T-helper 17 cell (primary cell): ENCODE measurements at places on chromosomes 2 and 18.

GRCh38 chr2:172967036-172967982 is 108.3 kb upstream of the MAP3K20 start:
- no peak for DNase-seq

GRCh38 chr18:28657961-28658360 is 481.0 kb upstream of the CDH2 start:
- DNase-seq = no peak

DNA sequence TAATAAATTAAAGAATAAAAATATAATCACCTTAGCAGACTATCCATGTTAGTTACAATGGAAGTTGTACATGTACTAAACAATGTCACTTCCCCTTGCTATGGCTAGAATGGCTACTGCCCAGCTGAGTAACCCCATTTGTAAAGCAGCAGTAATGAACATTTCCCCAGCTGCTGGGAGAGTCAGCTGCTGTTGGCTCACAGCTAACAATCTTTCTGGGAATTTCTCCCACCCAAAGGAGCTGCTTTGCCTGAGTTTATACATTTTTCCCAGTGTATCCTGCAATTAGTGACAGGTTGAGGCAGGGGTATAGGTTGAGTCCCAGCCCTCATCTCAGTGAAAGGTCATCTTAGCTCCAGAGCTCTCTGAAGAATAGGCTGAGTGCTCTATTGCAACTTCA is 665.6 kb upstream of the KLHL29 start:
- DNase-seq = no peak

DNA sequence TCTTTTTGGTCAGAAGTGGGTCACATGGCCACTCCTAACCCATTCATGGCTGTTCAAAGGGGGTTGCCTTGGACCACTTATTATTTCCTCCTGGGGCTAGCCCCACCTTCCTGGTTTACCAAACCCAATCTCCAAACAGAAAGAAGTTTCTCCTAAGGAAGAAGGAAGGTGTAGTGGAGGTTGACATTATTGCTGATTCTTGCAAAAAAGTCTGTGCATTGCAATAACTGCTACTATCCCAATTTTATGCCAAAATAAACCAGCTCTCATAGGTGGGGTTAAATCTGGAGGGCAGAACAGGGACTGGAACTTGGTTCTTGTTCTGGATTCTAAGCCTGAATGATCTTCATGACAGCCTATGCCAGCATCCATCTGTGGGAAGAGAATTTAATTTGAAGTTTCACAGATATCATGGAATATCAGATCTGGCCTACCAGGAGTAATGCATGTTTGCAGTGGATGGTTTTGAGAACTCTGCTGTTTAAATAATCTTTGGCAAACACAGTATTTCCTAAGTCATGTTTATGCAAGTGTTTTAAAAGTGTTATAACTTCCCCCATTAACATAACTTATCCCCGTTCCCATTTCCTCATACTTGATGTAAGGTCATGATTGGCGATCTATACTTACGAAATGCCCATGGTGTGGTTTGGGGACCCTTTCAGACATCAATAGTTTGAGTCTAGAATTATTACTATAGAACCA is 11.9 kb downstream of the ANXA4 start:
- no peak for DNase-seq

GRCh38 chr2:231312066-231312465 is 83.4 kb upstream of the B3GNT7 start:
- no peak for DNase-seq

GRCh38 chr2:236535024-236535423 is 34.6 kb upstream of the ACKR3 start:
- DNase-seq = no peak

DNA sequence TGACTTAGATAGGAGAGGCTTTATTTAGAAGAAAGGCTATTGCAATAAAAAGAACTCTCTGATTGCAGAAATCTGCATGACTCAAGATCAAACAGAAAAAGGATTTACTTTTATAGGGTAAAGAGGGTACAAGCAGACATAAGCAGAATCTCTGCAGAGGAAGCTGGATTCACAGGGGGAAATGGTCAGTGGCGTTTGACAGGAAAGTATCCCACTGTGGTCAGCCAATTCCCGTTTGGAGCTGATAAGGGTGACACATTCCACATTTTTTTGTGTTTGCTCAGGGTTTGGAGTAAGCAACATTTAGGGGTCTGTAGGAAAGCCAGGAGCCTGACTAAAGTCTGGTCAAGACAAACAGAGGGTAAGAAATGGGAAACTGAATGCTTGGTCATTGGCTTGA is 23.9 kb upstream of the SCYGR5 start:
- no peak for DNase-seq

GRCh38 chr2:160687629-160688028 is 194.0 kb upstream of the RBMS1 start:
- DNase-seq = no peak

DNA sequence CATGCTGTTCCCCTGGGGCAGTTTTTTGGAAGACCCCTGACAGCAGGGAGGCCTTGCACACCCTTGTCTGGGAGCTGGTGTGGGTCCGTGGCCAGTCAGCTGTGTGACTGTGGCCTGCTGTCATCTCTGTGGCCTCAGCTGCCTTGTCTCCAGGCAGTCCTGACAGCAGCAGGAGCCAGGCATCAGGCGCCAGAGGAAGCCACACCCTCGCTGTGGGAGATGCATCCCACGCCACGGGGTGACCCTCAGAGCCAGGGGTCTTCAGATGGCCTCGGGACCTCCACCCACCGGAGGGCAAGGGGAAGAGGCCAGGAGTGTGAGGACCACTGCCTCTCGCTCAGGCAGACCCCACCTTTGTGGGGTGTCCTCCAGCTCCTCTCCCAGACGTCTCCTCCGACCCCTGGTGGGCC is 5.0 kb downstream of the BOK start:
- DNase-seq = no peak

DNA sequence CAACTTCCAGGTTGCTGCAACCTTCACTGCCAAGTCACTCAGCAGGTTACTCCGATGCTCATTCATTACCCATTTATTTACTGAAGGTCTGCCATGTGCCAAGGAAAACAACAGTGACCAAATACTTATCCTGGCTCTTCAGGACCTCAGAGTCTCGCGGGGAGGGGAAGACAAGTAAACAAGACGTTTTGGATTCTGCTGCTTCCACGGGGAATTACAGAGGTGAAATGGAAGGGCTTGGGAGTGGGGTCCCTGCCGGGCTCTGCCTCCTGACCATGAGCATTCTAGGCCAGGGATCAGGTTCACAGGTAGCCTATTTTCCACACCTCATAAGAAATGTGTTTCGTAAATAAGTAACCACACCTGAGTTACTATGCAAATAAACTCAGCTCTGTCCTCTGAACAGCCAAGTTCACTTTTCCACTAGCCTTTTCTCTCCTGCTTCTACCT is 68.1 kb downstream of the CLHC1 start:
- DNase-seq = no peak

- no peak for DNase-seq
Observed at GRCh38 chr2:42298132-42298531, 62.9 kb downstream of the COX7A2L start.

DNA sequence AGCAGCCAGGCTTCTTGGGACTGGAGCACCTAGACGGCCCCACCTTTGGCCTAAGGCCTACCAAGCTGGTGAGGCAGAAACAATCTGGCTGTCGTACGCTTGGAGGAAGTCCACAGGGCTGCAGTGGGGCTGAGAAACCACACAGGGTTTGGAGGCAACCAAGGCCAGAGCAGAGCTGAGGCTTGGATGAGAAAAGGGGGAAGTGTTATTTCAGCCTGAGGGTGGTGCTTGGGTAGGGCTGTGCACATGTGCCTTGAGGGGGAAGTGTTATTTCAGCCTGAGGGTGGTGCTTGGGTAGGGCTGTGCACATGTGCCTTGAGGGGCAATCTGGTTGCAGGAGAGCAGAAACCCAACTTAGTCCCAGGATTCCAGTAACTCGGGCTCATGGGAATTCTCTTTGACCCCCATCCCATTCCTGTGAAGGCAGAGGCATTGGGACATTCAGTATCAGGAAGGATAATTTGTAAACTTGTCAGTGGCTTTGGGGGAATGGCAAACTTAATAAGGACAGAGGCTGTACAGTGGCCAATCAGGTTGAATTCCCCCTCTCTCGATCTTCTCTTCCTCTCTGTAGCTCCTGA is 971 bp upstream of the FBXO41 start:
- no peak for DNase-seq

DNA sequence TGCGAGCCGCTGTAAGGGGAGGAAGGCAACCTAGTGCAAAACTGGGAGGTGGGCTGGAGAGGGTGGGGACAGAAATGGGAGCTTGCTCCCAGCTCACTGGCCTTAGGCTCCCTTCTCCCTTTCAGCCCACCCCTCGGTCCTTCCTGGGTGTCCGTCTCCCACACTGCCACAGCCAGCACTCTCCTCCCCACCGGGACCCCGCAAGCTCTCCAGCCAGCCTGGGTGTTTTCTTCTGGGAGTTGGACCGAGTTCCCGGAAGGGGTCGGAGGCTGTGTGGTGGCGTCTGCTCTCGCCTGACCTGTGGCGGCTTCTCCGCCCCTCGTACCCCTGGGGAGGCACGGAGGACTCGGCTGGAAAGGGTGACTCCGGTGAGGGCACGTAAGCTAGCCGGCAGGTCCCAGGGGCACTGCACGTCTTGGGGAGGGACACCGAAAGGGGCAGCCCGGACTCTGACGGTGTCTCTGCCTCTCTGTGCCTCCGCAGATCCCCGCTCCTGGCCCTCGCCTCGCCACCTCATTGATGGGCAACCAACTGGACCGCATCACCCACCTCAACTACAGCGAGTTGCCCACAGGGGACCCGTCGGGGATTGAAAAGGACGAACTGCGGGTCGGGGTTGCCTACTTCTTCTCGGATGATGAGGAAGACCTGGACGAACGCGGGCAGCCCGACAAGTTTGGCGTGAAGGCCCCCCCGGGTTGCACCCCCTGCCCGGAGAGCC is 1.1 kb downstream of the LRATD1 start:
- no peak for DNase-seq
